ENCODE measurements at places on chromosomes 16 and 17. TPM values are rescaled to one million over a fixed set of nuclear protein-coding genes. Genes with fewer than 3 reads are reported as not detected.

DNA sequence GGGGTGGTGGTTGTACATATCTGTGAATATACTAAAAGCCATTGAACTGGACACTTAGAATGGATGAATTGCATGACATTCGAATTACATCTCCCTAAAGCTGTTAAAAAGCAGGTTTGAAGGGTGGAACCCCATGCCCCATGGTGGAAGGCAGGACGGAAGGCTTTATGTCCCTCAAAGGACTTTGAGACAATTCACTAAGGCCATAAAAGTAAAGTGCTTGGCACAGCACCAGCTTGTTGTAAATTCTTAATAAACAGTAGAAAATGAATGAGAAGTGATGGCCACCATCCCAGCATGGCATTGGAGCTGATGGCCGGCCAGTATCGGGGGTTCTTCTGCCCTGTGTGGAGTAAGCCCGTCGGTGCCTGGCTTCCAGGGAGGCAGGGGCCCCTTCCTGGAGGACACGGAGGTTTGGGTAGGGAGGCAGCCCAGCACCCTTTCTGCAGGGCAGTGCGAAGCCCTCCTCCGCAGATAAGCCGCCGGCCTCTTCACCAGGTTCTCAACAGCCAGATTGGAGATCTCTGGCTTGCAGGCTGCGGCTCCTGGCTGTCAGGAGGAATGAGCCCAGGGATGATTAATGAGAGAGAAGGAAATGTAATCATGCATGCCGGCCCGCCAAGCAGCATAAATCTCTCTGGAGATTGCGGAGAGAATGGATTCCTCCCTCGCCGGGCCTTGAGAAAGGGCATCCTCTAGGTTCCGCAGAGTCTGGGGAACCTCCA lies 346.9 kb downstream of the FOXL1 start:
- no peak for DNase-seq

Gene ZSCAN10
- total RNA-seq, result not detected

Gene SPATA2L
- 7.8 TPM for total RNA-seq

DNA sequence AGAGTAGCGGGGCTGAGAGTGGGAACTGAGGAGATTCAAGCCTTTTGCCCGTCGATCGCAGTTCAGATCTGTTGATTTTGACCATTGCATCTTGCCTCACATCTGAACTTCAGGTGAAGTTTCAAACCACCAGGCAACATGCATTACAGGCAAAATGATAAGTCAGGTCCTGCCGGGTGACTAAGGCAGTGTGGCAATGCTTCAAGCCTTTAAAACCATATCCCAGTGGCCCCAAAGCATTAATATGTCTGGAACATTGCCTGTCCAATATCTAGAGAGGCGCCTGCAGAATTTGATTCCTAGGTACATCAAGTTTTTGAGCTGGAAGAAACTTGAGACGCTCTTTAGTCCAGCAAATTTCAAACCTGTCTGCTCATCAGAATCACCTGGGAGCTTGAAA lies 502.8 kb downstream of the MAF start:
- no peak for DNase-seq

DNA sequence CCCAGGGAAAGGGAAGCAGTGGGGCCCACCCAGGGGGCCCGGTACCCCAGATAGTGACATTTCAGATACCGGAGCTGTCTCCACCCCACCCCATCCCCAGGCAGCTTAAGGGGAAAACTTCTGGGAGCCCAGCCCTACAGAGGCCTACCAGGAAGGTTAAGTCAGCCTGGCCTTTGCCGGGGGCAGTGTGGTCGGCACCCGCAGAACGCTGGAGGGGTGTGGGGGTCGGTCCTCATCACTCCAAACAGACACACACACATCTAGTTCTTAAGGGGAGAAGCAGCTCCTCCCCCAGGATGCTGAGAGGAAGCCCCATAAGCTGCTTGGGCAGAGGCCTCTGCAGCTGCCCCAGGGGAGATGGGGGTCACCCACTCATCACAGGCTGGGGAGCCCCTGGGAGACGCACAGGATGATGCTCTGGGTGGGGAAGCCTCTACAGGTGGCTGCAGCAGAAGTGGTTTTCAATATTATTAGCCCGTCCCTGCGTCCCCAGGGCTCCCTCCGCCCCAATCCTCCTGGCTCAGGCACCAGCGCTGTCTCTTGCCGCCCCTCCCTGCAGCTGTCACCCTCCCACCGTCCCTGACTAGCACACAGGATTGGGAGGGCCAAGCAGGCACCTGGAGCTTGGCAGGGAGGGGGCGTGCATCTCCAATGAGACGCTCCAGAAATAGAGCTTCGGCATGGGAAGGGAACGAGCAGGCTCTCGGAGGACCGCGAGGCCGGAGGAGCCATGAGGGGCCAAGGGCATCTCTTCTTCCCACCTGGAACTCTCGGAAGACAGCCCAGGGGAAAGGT lies 1.4 kb upstream of the ABR start:
- no peak for DNase-seq

Gene KRTAP4-6
- not detected for total RNA-seq

GRCh38 chr17:40035162-40035559 lies 19.0 kb downstream of the MED24 start:
- DNase-seq, result no peak

DNA sequence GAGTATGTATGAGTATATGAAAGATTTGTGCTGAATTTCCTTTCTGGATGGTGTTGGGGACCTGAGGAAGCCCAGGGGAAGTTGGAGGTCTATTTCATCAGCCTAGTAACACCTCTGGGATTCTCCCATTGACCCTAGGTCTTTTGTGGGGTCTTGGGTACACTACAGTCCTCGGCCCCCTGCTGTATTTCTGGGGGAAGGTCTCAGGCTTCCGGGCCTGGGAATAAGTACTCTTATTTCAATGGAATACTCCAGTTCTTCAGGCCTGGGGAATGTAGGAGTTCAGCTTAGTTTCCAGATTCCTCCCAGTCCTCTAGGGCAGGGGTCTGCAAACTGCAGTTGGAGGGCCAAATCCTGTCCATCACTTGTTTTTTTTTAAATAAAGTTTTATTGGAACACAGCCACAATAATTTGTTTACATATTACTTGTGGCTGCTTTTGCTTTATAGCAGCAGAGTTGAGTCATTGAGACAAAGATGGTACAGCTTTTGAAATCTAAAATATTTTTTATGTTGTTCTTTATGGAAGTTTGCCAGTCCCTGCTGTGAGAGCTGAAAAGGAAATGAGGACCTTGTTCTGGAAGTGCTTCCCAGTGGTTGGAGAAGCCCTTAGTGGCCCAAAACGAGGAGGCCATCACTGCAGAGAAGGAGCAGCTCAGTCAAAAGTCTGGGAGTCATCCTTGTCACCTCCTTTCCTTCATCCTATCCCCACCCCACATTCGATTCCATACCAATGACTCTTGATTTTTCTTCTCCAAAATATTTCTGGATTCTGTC lies 142.5 kb upstream of the HS3ST2 start:
- DNase-seq, result no peak

All from GM12878 (cell line).